Activated naive CD4-positive, alpha-beta T cell treated with anti-CD3 and anti-CD28 coated beads for 36 hours (primary cell): ENCODE measurements at places on chromosomes 4 and X.
A peak's percentile ranks its signal among the peaks of the same experiment; 100 is the strongest.

- DNase-seq: no peak
Observed at GRCh38 chr4:907691-908425, 24.3 kb downstream of the GAK start.

DNA sequence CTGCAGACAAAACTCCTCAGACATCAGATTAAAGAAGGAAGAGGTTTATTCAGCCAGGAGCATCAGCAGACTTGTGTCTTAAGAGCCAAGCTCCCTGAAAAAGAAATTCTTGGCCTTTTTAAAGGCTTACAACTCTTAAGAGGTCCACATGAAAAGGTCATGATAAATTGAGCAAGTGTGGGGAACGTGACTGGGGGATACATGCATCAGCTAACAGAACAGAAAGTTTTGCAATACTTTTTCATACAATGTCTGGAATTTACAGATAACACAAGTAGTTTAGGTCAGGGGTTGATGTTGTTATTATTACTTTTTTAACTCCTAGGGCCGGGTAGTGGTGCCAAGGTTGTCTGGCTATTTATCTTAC is 55.6 kb upstream of the RBMX start:
- no peak for DNase-seq

GRCh38 chr4:184358521-184359232 is 115.7 kb downstream of the IRF2 start:
- no peak for DNase-seq

- DNase-seq: no peak
Observed at GRCh38 chr4:57280481-57280880, 170.3 kb upstream of the IGFBP7 start.

- peak; percentile 42 for DNase-seq
Observed at GRCh38 chr4:150436598-150437370, 145.2 kb upstream of the MAB21L2 start.

- no peak for DNase-seq
Observed at GRCh38 chr4:71217688-71218087, 121.1 kb upstream of the SLC4A4 start.

DNA sequence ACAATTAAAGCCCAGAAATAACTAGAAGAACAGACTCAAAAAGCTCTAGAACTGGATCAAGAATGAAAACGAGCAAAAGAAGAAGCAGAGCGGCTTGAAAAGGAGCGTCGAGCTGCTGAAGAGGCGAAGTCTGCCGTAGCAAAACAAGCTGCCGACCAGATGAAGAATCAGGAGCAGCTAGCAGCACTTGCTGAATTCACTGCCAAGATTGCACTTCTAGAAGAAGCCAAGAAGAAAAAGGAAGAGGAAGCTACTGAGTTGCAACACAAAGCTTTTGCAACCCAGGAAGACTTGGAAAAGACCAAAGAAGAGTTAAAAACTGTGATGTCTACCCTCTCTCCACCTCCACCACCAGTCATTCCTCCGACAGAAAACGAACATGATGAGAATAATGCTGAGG is 56.1 kb upstream of the PPP4R3C start:
- no peak for DNase-seq

- DNase-seq: no peak
Observed at GRCh38 chr4:27055221-27055760, 194.7 kb downstream of the STIM2 start.

DNA sequence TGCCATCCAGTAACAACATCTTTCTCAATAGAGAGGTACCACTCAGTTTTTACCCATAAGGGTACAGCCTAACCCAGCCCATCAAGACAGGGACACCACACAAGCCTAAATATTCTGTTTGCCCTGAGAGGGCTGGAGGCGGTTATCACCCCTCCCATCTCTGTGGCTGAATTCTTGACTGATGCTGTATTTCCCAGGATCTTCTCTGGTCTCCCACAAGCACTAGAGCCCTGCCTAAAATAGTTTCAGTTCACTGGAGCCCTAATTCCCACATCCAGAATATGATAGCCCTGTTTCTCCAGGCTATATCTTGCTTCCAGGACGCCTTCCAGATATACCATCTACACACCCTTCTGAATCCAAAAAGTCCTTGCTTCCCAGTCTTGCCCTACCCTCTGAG is 91.6 kb upstream of the NMU start:
- DNase-seq: no peak

DNA sequence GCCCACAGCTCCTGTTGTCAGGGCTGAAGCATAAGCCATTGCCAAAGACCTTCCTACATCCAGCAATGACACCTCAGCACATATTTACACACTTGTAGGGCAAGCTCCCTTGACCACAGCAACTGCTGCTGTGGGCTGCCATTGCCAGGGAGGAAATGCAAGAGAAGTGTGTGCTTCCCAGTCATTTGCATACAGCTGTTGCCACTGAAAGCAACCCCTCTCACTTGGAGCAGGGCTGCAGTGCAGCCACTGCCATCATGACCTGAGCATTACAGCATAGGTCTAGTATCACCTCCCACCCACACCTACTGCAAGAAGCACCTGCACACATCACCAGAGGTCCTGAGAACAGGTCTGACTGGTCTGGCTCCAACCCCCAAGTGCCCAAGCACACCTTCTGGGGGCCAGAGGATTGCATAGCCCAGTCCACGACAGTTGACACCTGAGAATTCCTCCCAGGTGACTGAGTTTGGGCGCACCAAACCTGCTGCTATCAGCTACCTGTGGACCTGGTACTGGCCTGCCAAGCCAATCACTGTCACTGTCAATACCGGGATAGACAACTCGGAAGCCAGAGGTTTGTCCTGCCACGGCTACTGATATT is 636.5 kb upstream of the SLIT2 start:
- DNase-seq: no peak

- peak; percentile 83 for DNase-seq
Observed at GRCh38 chrX:121308276-121308805, 260.9 kb downstream of the GLUD2 start.

GRCh38 chr4:149370785-149371420 is 444.7 kb downstream of the IQCM start:
- DNase-seq: no peak

DNA sequence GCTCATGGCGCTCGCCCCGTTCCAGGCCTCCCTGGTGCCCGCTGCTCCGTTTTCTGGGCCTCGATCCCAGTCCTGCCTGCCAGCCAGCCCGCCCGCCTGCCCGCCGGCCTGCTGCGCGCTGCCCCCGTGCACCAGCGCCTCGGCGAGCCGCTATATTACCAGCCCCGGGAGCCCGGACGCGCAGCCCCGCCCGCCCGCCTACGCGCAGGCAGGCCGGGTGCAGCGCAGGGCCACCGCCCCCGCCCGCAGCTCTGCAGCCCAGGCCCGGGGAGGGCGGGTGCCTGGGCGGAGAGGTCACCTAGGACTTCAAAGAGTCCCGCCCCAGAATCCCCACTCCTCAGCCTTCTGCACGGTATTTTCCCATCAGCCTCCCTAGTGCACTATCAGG is at the start of gene MAOB:
Gene MAOB, minus strand, starts transcription at position 157 of the 388 bp plus-strand sequence. Its CDS starts 151 bp downstream, at position 6.
- peak; percentile 9 for DNase-seq

GRCh38 chrX:369563-370101 is 17.1 kb downstream of the PPP2R3B start:
- DNase-seq: no peak

- DNase-seq: no peak
Observed at GRCh38 chrX:112677167-112677566, 2.6 kb downstream of the LHFPL1 start.
